ENCODE measurements at places on chromosomes 5 and 9.
A peak's percentile ranks its signal among the peaks of the same experiment; 100 is the strongest.

- DNase-seq = no peak
Measured at GRCh38 chr9:98365227-98365669, 109.8 kb upstream of the TBC1D2 start.

GRCh38 chr5:88845081-88845697 is 37.8 kb downstream of the MEF2C start:
- no peak for DNase-seq

DNA sequence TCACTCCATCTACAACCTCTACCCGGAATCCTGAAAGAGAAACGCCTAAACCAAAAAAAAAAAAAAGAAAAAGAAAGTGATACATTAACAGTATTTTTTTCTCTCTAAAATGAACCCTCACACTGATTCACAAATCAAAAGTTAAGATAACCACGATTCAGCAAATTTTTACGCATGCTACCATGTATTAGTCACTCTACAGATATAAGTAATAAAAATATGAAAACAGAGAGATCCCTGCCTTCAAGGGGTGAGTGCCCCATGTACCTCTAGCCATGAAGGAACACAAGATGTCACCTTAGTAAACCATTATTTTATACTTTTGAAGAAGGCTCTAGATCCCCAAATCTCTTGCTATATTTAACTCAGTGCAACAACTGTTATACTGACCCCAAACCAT is 33.4 kb downstream of the CEMIP2 start:
- DNase-seq = no peak

GRCh38 chr5:110346893-110347358 is 379.5 kb downstream of the TMEM232 start:
- DNase-seq = no peak

GRCh38 chr5:965604-966344 is 42.8 kb upstream of the NKD2 start:
- DNase-seq = no peak

- DNase-seq = no peak
Measured at GRCh38 chr5:80653502-80653901, 950 bp upstream of the MSH3 start.

GRCh38 chr5:100826133-100826532 is 76.9 kb downstream of the ST8SIA4 start:
- DNase-seq = no peak

- no peak for DNase-seq
Measured at GRCh38 chr5:61281686-61282085, 50.4 kb upstream of the ZSWIM6 start.

DNA sequence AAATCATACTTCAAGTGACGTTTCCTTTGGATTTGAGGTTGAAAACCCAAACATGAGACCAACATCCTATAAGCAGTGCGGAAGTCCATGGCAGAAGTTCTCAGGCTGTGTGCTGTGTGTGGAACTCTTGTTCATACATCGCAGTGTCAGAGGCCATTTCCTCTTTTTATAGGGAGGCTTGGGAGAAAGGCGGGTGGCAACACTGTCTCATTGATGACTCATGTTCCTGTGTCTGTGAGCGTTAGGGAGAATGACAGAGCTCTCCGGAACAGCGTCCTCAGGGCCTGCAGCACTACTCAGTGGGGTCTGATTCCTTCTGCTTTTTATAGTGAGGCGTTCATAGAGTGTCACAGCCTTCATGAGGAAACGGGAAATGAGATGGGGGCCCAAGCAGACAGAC is 98.8 kb upstream of the BASP1 start:
- DNase-seq = no peak

GRCh38 chr9:112665347-112665746 is 52.6 kb downstream of the INIP start:
- no peak for DNase-seq

DNA sequence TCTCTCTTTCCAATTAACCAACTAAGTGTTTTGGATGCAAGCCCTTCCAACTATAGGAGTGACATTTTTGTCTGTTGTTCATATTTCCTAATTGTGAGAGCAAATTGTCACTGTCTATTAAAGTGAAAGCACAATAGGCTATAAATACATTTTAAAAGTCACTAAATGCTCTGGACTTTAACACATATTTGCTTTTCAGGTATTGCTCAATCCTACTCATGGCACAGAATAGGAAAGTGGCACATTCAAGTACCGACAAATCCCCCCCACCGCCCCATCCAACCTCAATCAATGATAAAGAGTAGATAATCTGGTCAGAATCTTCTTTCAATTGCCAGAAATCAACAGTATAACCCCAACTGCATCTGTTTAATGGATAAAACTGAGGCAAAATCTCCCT is 419.8 kb downstream of the PLK2 start:
- no peak for DNase-seq

DNA sequence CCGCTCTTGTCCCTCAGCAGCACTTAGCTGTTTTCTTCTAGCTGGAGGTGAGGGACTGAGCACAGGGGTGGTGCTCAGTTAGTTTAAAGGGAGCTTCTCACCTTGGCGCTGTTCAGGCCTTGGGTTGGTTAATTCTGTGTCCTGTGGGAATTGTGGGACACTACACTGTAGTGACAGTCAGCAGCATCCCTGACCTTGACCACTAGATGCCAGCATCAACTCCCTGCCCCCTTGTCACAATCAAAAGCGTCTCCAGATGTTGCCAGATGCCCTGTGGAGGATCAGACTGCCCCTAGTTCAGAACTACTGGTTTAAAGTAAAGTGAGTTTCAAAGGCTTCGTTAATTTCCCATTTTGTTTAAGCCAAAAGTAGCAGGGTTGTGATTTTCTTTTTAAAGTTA is 65.5 kb upstream of the DMRT3 start:
- no peak for DNase-seq

- DNase-seq = no peak
Measured at GRCh38 chr9:129416821-129417539, 203.9 kb downstream of the C9orf50 start.

GRCh38 chr9:111630182-111630963 is 761 bp upstream of the DNAJC25 start:
- DNase-seq = no peak

DNA sequence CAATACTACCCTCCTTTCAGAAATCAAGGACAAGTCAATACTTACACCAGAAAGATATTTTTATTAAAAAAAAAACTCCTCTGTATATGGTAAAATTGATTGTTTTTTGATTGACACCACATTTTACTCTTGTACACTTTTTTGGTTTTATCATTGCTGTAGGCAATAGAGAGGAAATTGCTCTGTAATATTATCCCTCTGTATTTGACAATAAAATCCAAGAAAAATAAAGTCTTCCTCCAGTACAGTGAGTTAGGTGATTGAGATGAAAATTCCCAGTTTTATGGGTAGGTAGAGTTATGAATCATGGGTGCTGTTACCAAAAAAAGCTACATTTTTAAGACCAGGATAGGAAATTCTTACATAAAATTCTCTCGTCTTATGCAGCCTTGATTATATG is 22.6 kb upstream of the CCDC192 start:
- no peak for DNase-seq

DNA sequence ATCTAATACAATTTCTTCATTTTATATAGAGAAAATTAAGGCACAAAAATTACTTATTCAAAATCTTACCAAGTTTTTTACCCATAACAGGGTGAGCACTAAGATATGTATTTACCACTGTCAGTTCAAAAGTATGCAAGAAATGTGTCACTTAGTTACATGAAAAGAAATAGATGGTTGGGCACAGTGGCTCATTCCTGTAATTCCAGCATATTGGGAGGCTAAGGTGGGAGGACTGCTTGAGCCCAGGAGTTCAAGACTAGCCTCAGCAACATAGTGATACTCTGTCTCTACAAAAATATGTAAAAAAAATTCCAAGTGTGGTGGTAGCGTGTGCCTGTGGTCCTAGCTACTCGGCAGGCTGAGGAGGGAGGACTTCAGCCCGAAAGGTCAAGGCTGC is 19.4 kb downstream of the YIPF5 start:
- no peak for DNase-seq

DNA sequence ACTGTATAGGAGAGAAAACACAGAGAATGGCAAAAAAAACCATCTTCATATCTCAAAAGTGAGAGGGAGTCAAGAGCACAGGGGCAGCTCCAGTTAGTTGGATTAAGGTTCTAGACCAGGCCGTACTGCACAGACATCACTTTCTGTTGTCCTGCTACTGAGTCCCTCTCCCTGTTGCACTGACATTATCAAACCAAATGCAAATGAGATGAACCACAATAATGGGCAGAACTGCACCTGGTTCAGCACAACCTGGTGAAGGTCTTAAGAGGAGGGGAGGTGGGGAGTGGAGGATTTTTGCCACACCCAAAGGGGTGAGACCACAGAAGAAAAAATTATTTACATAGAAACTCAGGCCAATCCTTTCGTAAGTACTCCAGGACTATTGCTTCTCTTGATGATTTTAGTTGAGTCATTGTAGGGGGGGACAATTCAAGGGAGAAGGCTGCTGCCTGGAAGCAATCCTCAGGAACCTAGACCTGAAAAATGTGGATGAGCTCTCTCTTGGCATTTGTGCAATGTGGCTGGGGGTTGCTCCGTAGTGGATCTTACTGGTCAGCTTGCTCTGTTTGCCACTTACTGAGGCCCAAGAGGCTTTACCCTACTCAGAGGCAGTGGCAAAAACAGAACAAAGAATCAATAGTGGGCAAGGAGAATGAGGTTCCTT is 94.5 kb upstream of the PPP1R2B start:
- no peak for DNase-seq

DNA sequence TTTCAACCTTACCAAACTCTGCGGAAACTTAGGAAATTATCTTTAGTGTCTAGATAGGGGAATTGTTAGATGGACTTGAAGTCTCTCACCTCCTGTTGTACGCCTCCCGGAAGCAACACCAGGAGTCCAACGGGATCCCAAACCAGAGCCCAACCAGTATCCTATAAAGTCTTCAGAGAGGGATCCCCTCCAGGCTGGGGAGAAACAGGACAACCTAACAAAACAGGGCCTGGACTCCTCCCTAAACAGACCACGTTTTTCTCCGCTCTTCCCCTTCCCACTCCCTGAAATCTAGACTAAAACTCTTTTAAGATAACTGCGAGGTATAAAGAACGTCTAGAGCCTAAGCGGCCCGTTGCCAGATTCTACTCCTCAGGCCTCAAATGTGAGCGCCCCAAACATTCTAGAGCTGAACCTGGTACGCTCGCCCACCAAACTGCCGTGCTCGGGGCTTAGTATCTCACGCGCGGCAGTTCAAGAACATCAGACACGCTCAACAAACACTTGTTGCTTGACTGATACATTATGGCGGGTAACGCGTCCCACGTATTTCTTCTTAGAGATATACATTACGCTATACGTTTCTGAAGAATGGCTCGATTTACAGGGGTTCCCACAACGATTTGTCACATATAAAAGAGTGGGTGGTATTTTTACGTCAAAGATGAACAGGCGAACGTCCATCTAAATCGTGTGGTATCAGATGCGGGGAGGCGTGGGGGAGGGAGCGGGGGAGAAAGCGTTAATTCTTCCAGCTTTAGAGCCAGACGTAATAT is 663 bp upstream of the SMIM27 start:
- peak; percentile 30 for DNase-seq

GRCh38 chr5:39109606-39110005 is 35.4 kb upstream of the RICTOR start:
- DNase-seq = no peak

DNA sequence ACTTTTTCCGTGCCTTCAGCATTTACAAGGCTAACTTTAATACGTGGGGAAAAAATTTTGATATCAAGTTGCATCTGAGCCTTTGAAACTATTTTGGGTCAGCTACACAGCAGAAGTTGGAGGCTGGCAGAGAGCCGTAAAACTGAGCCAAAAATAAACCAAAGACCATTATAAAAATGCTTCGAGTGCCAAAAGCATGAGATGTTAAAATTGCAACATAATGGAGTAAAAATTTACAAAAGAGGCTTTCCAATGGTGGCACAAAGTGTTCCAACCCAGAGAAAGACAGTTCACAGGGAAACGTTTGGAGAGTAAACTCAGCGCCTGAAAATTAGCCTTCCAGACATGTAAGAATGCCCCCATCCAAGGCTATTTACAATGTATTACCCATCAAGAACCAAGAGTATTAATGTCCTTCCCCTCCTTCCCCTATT is 190.3 kb downstream of the TLE1 start:
- DNase-seq = no peak

DNA sequence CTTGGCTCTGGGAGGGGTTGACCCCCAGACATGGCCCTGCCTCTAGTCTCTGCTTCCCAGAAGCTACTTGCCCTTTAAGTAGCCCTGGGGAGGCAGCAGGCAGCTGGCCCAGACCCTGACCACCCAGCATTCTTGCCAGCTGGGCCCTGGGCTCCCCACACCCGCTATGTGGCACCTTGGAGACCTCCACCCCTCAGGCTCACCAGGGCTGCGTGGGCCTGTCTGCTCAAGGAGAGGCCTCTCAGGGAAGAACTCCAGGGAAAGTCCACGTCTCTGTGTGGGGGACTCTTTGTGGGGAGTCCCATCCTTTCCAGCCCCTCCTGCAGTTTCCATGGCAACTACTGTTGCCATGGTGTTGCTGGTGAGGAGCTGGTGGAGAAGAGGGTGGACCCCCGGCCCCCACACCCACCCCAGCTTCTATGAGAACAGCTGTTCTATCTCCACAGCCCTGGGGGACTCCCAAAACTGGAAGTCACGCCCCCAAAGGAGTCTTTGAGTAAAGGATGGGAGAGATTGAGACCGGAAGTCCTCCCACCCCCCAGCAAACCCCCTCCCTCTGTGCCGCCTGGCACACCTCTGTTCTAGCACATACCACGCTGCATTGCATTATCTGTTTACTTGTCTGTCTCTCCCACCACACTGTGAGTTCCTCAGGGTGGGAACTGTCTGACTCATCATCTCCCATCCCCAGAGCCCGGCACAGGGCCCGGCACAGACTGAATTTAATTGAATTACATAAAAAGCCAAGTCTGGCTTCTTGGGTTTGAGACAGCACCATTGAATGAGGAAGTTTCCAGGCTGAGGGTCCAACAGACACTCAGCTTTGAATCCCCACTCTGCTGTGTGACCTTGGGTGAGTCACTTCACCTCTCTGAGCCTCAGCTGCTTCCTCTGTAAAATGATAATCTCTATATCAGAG is 12.6 kb downstream of the DNM1 start:
- no peak for DNase-seq

GRCh38 chr9:134593286-134594077 is 48.1 kb upstream of the COL5A1 start:
- DNase-seq = peak; percentile 5

GRCh38 chr9:5392285-5392684 is 45.4 kb downstream of the PLGRKT start:
- DNase-seq = no peak

DNA sequence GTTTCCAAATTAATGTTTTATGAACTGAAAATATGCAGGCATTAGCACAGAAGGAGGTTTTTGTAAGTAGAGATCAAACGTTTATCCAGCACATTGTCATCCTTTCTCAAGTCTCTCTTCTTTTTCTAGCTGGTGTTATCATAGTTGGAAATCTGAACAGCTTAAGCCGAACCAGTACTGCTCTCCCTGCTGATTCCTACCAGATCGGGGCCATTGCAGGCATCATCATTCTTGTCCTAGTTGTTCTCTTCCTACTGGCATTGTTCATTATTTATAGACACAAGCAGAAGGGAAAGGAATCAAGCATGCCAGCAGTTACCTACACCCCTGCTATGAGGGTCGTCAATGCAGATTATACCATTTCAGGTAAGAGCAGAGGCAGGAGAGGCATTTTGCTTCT is 72.1 kb upstream of the PRRC1 start:
- DNase-seq = no peak

- DNase-seq = peak; percentile 78
Measured at GRCh38 chr9:93134015-93134739, at the start of gene NINJ1. Gene NINJ1 (minus strand): TSS chr9:93134251. CDS start chr9:93134217, 34 bp downstream.

Data from activated CD4-positive, alpha-beta T cell treated with anti-CD3 and anti-CD28 coated beads for 1 hour (primary cell).